NCI-H2081 (cell line): ENCODE measurements at places on chromosomes 4 and X.
A peak's percentile ranks its signal among the peaks of the same experiment; 100 is the strongest.

DNA sequence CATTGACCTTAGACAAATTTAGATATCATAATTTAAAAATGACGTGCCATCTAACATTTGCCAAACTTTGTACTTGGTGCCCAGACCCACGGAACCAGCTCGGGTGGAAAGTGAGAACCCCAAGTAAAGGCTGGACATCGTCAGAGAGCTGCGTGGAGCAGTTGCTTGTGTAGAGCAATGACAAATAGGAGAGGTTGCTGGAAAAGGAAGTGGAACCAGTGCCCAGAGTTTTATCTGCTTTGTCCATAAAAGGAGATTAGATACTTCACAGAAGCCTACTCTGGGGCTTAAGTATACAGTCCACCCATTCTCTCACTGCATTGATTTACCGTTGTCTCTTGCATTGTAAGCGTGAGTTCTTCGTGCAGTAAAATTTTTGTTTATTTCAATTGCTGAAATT lies 5.4 kb upstream of the TBC1D1 start:
- no peak for DNase-seq

DNA sequence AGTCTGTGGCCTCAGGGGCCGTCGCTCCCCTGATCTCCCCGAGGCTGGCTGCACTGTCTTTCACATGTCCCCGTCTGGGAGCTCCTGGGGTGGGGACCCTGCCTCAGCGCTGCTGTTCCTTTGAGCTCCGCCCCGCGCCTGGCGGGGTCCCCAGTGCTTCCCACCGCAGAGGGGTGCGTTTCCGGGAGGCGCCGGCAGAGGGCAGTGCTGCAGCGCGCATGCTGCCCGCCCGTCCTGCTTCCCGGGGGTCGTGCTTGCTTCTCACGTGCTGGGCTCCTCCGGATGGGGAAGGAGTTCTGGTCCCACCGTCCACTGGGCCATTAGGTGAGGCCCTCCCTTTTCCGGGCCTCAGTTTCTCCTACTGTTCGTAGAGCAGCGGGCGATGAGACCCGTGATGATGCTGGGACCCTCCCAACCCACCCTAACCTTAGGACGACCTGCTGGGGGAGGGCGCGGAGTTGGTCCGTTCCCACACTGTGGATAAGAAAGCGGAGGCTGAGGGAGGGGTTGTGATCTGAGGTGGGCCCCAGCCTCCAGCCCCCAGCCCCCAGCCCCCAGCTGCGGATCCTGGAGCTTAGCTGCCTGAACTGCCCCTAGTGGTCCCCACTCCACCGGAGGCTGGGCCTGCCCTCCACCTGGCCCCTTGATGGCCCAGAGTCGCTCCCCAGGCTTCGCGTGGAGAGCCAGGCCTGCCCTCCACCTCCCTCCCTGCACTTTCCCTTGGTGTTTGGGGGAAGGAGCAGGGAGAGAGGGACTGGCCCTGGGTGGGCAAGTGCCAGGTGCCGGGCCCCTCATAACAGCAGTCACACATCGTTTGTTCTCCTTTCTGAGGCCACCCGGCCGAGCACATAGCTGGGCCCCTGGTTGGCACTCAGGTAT lies 15.3 kb downstream of the CPZ start:
- no peak for DNase-seq

GRCh38 chr4:47913861-47914219 lies 543 bp downstream of the NFXL1 start:
- peak; percentile 20 for DNase-seq

GRCh38 chr4:44422912-44423311 lies 25.7 kb downstream of the KCTD8 start:
- DNase-seq = no peak

DNA sequence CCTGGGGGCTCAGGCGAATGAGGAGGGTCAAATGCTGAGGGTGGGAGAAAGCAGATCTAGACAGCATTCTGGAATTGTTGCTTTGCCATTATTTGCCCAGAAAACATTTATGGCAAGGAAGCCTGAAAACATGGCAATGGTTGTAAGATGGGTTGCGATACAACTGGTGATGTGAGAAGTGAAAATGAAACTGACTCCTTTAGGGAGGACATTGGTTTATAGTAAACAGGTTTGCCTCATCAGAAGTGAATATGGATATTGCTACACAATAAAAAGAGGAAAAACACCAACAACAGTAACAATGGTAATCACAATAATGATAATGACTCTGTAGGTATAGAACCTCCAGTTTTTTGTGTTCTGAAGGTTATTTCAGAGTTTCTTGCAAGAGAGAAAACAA lies 107.0 kb upstream of the TBC1D9 start:
- DNase-seq = no peak

GRCh38 chr4:54014666-54015160 lies 49.7 kb downstream of the CHIC2 start:
- DNase-seq = peak; percentile 59

- no peak for DNase-seq
Measured at GRCh38 chr4:94722748-94723147, 35.0 kb upstream of the BMPR1B start.
